Mesothelial cell of epicardium (in vitro differentiated cells): ENCODE measurements at places on chromosomes 1 and 21.

- no peak for DNase-seq
- no peak overlapping the region for H3K4me3 ChIP-seq
- no peaks in the 10 kb centered on the region for H3K4me1 ChIP-seq
These were observed 62.4 kb downstream of the DDX20 start for GRCh38 chr1:111818081-111818480.

- H3K27me3 ChIP-seq, result no peaks in the 10 kb centered on the region
- no peak overlapping the region for H3K4me3 ChIP-seq
- H3K27ac ChIP-seq, result no peak overlapping the region
- H3K36me3 ChIP-seq, result no peaks in the 10 kb centered on the region
- peaks cover 39% of the 10 kb centered on the region for H3K4me1 ChIP-seq
These were observed 39.5 kb downstream of the PTPRC start for GRCh38 chr1:198678301-198678836.

DNA sequence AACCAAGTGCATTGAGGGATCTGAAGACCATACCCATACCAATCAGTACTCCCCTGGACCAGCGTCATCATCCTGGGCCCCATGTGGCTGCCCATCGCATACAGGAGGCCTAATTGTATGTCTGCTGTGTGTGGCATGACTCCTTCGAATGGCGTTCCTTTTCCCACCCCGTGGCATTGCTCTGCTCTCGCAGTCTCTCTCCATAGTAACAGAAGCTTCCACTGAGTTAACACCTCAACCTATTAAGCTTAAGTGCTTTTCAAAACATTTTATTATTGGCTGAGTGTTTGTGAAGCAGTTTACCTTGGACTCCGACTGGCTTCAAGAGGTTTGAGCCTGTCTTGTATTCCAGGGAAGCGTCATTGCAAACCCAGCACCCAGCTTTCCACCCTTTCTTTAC lies 187.1 kb upstream of the LMO4 start:
- H3K27ac ChIP-seq, result no peak overlapping the region
- no peak for DNase-seq
- H3K4me3 ChIP-seq, result no peak overlapping the region
- peaks cover 7% of the 10 kb centered on the region for H3K27me3 ChIP-seq
- no peaks in the 10 kb centered on the region for H3K36me3 ChIP-seq

- H3K4me3 ChIP-seq, result no peak overlapping the region
- no peaks in the 10 kb centered on the region for H3K4me1 ChIP-seq
- no peak for DNase-seq
- H3K36me3 ChIP-seq, result peaks cover 33% of the 10 kb centered on the region
- no peak overlapping the region for H3K27ac ChIP-seq
These were observed 50.3 kb upstream of the MPC2 start for GRCh38 chr1:167987174-167987573.

DNA sequence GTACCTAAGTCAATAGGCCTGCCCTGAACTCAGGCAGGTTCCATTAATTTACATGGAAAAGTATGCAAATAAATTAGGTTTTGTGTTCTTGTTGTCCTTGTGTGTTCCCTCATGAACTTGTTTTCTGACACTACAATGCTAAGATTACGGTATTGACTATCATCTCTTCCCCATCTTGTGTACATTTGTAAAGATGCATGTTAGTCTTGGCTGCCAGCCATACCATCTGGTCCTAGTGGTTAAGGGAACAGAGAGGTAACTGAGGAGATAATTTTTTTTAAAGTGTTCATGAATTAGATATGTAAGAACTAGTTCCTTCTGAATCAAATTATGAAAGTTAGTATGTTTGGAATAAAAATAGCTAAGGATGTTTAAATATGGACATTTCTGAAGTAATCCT lies 167.6 kb upstream of the ADAMTS5 start:
- no peaks in the 10 kb centered on the region for H3K36me3 ChIP-seq
- no peaks in the 10 kb centered on the region for H3K27me3 ChIP-seq
- H3K4me1 ChIP-seq, result peaks cover 18% of the 10 kb centered on the region
- H3K4me3 ChIP-seq, result no peak overlapping the region

DNA sequence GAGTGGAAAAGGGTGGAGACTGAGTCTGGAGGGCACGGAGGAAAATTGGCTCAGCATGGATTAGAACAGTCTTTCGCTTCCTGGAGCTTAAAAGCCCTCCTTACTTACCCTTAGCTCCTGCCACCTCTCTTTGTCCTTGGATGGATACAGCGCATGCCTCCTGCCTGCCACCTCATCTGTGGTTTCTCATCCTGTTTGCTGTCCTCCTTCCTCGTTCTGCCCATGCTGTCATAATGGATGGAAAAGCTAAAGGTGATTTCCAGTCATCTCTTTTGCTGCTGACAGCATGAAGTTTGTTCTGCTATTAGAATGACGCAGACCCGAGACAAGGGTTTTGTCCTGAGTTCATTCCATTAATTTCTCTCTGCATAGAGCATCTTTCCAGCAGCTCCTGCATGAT lies 425.9 kb downstream of the KIF26B start:
- H3K4me1 ChIP-seq, result peaks cover 17% of the 10 kb centered on the region
- H3K36me3 ChIP-seq, result peaks cover 5% of the 10 kb centered on the region
- H3K27ac ChIP-seq, result no peak overlapping the region
- H3K4me3 ChIP-seq, result no peak overlapping the region
- peaks cover 13% of the 10 kb centered on the region for H3K27me3 ChIP-seq

- no peaks in the 10 kb centered on the region for H3K27me3 ChIP-seq
- no peak for DNase-seq
- no peak overlapping the region for H3K4me3 ChIP-seq
- H3K36me3 ChIP-seq, result peaks cover 2% of the 10 kb centered on the region
- H3K27ac ChIP-seq, result no peak overlapping the region
- H3K4me1 ChIP-seq, result peaks cover 31% of the 10 kb centered on the region
These were observed 122.3 kb upstream of the TMPRSS2 start for GRCh38 chr21:41630249-41630648.

- H3K4me1 ChIP-seq, result peaks cover 19% of the 10 kb centered on the region
- H3K36me3 ChIP-seq, result no peaks in the 10 kb centered on the region
- peak overlapping the region; percentile 86 for H3K27ac ChIP-seq
- H3K27me3 ChIP-seq, result no peaks in the 10 kb centered on the region
These were observed 47.6 kb downstream of the IER5 start for GRCh38 chr1:181135815-181136737.

DNA sequence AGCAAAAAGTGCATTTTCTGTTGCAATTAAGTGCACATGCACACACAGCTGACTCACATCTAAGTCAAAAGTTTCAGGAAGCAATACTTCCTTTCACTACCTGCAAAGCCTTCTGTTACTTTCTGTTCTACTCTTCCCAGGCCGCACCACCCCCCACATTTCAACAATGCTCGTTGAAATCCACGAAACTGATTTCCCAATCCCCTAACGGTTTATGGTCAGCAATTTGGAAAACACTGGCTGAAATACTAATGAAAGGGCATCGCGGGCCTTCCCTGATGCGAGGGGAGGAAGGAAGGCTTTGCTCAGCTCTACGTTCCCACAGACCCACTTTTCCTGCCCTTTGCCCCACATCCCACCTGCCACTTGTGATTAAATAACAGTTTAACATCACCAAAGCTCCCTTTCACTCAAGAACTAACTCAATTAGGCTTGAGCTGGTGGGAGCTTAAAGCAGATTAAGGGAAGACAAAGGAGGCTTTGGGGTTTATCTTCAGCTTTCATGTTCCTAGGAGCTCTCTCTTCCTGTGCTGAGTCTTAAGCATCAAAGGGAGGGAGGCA lies 243.2 kb upstream of the RAB4A start:
- peaks cover 36% of the 10 kb centered on the region for H3K4me1 ChIP-seq
- H3K27ac ChIP-seq, result peak overlapping the region; percentile 56
- no peak for DNase-seq
- no peak overlapping the region for H3K4me3 ChIP-seq
- no peaks in the 10 kb centered on the region for H3K36me3 ChIP-seq
- H3K27me3 ChIP-seq, result no peaks in the 10 kb centered on the region
